ENCODE measurements at places on chromosomes 6 and 20.
A peak's percentile ranks its signal among the peaks of the same experiment; 100 is the strongest.

GRCh38 chr6:331622-332521 lies 39.6 kb downstream of the DUSP22 start:
- no peak for DNase-seq

- no peak for DNase-seq
Observed at GRCh38 chr20:60228255-60228654, 270.0 kb downstream of the CDH26 start.

- DNase-seq = peak; percentile 61
Observed at GRCh38 chr20:64065974-64066343, 3.0 kb downstream of the TCEA2 start.

DNA sequence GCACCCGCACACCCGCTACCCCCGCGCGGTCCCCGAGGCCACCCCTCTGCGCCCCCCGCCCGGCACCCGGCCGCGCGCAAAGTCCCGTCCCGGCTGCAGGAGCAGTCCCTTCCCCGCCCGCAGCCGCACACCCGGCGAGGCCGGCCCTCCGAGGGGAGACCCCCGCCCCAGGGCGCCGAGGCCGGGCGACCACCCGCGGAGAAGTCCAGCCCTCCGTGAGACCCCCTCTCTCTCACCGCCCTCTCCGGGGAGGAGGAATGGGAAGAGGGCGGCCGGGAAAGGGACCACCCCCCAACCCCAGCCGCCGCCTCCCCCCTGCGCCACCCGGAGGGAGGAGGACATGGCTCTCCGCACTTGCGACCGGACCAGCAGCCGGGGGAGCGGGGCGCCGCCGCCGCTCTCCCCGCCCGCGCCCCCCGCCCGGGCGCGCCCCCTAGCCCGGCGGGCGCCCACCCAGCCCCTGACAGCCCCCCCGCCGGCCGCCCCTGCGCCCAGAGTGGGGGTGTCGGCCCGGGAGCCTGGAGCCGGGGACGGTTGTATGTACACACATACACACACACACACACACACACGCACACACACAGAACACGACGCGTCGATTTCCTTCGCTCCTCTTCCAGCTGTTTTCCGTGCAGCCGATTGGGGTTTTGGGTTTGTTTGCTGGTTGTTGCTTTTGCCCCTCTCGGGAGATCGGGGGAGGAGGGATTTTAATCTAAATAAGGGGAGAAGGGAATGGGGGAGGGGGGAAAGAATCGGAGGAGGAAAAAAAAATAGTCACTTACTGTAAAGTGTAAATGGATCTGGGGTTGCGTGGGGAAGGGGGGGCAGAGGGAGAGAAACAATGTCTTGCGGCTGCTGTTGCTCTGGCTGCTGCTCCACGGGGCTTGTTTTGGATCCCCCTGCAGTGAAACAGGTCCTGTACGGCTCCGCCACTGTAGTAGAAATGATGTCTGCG lies at the start of gene ATXN1:
Gene ATXN1, minus strand, starts transcription at position 945 of the 955 bp plus-strand sequence.
- peak; percentile 55 for DNase-seq

GRCh38 chr20:22823119-22823518 lies 212.0 kb upstream of the SSTR4 start:
- DNase-seq = no peak

- DNase-seq = no peak
Observed at GRCh38 chr6:111978532-111979149, 75.3 kb upstream of the CCN6 start.

GRCh38 chr6:47836046-47836445 lies 54.2 kb downstream of the OPN5 start:
- no peak for DNase-seq

- DNase-seq = no peak
Observed at GRCh38 chr20:41905199-41905598, 287.0 kb upstream of the CHD6 start.

DNA sequence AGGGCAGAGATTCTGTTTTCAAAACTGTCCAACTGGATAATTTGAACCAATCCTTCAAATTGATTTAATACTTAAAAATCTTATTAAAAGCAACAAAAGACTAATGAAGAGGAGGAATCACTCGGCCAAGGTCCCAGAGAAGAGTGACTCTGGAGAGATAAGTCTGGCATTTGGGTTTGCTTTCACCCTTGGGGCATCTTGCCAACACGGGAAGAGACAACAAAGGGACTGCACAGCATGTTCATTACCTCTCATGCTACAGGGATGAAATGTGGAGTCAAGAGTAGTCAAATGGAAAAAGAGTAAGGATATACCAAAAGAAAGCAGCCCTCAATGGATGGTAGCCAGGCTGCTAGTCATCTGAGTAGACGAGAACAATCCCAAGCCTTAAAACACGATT lies 68.2 kb downstream of the KHDRBS2 start:
- no peak for DNase-seq

DNA sequence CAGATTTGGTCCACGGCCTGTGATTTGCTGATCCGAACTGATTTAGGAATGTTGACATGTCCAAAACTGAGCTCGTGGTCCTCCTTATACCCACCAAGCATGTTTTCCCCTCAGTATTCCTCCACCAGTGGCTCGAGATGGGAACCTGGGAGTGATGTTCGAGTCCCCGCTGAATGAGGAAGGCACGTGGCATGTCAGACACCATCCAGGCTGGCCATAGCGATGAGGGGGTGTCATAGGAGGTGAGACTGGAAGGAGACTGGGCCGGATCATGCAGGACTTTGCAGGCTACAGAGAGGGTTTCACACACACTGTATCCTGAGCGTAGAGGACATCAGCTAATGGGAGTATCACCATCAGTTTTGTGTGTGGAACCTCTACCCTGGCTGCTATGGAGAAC lies 78.2 kb downstream of the TOX2 start:
- DNase-seq = no peak

GRCh38 chr6:68760941-68761676 lies 126.0 kb downstream of the ADGRB3 start:
- no peak for DNase-seq

- DNase-seq = no peak
Observed at GRCh38 chr6:15143540-15143939, 102.3 kb upstream of the JARID2 start.

DNA sequence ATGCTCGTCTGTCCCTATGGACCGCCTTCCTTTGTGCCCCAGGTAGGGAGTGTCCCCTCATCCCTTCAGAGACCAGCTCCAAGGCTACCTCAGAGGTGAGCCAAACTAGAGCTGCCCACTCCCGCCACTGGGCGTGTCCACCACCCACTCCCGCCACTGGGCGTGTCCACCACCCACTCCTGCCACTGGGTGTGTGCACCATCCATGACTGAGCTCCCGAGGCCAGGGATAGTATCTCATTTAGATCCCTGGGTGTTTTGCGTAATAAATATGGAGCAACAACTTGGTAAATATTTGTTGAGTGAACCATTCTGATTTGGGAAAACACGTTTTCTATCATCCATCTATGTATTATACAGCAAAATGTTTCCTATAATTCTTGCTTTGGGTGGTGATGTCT lies 68.8 kb downstream of the ZBTB2 start:
- DNase-seq = no peak

DNA sequence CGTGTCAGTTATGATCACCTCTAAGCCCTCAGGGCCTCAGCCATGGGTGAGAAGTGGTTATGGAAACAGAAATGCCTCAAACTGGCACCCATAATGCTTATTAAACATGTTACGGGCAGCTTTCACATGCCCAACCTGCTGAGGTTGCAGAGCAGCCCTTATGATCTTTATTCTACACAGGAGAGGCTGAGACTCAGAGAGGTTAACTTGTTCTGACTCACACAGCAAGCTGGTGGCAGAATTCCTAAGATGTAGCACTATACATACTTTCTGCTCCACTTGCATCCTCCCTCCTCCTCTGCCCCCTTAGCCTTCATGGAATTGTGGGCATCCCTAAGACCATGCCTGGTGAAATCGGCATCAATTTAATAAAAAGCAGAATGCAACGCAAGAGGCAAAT lies 34.7 kb upstream of the IGF2R start:
- DNase-seq = no peak

DNA sequence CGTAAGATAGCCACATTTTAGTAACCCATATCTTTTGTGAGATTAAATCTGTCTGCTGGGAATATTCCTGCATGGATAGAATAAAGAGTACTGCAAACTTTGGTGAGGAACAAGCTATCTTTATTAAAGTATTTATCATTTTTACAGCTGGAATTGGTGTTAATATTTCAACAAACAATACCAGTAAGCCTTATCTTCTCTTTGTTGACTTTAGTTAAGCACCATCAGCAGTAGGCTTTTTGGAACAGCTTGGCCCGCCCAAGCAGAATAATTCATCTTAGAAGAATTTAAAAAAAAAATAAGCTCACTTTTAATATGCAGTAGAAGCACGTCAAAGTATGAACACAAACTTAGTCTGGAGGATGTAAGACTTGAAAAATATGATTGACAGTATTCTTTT lies 917.8 kb upstream of the ADGRB3 start:
- no peak for DNase-seq

DNA sequence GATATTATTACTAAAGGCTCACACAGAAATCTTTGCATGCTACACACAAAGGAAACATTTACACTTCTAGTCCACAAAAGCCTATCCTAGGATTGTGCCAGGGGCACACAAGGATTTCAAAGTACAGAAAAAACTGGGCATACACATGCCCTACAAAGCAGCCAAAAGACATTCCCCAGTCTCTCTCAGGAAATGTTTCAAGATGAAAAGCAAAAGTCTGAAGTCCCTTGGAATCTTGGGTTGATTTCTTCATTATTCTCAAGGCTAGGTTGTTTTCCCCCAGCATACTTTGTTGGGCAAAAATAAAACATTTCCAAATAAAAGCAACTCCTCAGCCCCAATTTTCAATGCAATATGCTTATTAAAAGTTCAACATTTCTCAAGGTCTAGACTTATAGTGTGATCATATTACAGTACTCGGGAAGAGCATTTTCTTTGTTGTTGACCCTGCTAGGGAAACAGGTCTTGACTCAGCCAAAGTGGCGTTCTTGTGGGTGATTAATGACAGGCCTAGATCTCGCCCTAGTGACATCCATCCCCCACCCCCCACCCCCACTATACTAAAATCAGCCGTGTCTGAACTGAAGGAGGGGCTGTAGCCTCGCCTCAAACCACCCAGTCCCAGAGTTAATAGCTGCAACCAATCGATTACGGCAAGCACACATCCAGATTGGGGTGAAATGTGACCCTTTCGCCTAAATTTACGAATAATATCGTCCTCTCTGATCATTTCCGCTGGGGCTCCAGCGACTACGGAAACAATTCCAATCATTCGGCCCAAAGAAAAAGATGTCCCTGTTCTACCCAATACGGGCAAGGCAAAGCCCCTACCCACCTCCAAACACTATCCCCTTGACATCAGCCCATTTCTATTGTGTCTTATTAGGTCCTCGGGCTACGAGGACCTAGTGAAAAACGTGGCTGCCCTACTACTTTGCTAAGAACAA lies 1.4 kb downstream of the AKIRIN2 start:
- peak; percentile 58 for DNase-seq

DNA sequence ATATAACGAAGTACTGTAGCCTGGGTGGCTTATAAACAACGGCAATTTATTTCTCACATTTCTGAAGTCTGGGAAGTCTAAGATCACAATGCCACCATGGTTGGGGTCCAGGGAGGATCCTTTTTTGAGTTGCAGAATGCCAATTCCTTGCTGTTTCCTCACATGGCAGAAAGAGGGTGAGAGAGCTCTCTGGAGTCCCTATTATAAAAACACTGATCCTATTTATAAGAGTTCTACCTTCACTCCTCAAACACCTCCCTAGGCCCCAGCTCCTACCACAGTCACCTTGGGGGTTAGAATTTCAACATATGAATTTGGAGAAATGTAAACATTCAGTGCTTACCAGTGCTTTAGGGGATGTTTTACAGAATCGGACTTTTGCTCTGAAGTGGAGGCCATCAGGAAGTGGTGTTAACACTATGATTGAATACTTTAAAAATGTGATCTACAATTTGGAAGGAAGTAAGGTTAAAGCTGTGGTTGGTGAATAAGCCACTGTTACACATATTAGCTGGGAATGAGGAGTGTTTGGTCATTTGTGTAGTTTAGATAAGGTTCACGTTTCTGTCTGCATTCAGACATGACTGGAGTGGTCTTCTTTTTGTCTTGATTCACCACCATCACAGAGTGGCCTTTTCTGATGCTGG lies 79.9 kb upstream of the SPTLC3 start:
- no peak for DNase-seq

GRCh38 chr6:138818496-138819194 lies 22.8 kb downstream of the ECT2L start:
- DNase-seq = no peak

- DNase-seq = no peak
Observed at GRCh38 chr6:14440215-14440910, 322.8 kb downstream of the CD83 start.

DNA sequence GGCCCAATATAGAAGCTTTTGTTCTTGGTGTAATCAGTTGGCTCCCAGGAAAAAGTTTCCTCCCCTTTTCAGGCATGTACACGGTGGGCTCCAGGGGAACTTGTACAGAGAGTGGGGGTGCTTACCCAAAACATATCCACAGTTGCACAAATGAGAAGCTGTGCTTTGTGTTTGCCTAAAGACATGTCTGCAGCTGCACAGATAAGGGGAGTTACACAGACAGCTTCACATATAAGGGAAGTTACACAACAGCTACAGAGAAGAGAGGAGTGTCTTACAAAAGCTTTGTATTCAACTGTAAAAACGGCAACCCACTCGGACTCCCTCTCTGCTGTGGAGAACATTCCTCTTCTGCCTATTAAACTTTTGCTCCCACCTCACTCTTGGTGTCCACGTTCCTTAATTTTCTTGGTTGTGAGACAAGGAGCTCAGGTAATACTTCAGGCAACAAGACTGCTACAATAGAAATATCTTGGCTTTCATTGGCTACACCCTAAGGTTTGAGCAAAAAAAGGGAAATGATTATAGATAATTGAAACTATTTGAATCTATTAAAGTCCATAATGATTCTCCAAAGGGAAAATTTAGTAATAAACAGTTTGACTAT lies 7.4 kb upstream of the PNRC1 start:
- no peak for DNase-seq

GRCh38 chr6:15736297-15736696 lies 73.5 kb upstream of the DTNBP1 start:
- DNase-seq = no peak

DNA sequence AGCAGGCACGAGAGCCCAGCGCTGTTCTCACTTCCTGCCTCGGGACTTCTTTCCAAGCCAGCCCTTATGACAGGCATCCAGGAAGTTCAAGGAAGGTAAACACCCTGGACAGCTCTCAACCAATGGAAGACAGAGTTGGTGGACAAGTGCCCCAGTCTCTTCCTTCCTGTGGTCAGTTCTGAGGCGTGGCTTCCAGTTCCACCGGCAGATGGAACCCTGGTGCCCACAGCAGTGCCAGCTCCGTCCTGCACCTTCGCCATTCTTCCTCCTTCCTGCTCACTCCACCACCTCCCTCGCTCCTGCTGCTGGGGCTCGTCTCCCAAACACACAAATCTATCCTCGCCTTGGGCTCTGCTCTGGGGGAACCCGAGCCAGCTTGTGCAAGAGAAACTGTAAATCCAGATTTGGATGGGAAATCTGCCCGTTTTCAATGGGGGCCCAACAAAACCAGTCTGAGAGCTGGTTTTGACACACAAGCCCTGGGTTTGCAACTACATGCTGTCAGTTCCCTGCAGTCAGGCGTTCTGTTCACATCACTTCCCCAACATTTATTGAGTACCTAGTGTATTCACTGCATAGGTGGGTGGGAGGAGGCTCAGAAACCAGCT lies 162.7 kb downstream of the GRM4 start:
- no peak for DNase-seq

Measured in CD4-positive, alpha-beta T cell treated with Interleukin-6 for 4 hours (primary cell).